CD4-positive, alpha-beta T cell treated with Interleukin-4 for 4 hours (primary cell): ENCODE measurements at places on chromosomes 2 and 18.

GRCh38 chr2:207956771-207957170, 68.6 kb downstream of the PLEKHM3 start:
- DNase-seq: no peak

GRCh38 chr18:58535340-58536201, 93.3 kb downstream of the ALPK2 start:
- DNase-seq: peak; percentile 23

GRCh38 chr2:202042444-202042843, 8.8 kb downstream of the FZD7 start:
- no peak for DNase-seq

DNA sequence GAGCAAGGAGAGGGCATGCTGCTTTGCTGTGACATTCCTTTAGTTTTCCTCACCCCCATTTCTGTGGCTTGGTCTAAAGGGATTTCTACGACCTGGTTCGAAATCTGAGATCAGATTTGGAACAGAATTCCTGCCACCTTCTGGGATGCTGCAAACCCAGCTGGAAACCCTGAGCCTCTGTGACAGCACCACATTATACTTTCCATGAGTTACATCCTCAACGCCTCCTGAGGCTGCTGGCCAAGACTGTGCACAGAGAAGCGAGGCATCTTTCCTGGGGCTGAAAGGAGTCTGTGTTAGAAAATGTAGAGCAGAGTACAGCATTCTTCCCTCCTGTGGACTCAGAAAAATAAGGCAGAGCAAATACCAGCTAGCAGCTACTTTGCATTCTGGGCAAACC, 138.1 kb upstream of the CHAC2 start:
- no peak for DNase-seq

GRCh38 chr2:59027320-59027719, 786.2 kb upstream of the FANCL start:
- no peak for DNase-seq

- DNase-seq: no peak
Measured at GRCh38 chr18:27921392-27921791, 255.5 kb downstream of the CDH2 start.

- DNase-seq: no peak
Measured at GRCh38 chr2:237208373-237209260, 122.9 kb downstream of the COPS8 start.

GRCh38 chr2:109663721-109664120, 49.6 kb downstream of the SOWAHC start:
- no peak for DNase-seq

DNA sequence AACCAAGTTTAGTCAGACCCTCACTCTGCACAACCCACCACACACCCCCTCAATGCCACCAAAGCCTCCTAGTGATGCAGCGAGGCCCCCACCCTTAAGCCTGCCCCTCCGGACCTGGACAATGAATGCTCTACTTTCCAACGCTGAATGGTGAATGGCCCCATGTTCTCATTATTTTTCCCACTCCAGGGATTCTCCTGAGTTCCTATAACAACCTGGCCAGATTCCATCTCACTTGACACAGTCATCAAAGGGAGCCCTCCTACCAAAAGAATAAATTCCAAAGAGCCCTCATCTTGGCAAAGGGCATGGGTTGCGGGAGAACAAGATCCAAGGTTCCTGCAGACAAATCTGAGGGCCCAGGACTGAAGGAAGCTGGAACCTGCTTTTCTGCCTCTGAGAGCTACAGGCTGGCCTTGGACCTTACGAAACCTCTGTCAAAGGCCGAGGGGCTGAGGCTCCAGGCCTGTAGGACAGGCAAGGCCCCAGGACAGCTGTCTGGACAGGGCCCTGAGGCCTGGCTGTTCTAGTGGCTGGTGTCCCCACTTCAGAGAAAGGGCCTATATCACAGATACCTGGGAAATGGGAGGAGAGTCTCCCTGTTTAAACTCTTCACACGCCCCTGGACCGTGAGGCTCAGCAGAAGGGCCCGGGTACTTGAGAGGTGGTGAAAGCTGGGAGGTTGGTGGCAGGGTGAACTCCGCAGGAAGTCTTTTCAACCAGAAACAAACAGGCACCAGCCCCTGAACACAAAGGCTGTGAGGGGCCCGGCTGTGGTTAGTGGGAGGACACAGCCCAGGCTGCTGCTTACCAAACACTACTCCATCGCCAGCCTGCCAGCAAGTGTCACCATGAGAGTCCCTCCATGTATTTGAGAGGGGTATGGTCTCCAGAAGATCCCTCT, 27.3 kb downstream of the SFXN5 start:
- no peak for DNase-seq

- no peak for DNase-seq
Measured at GRCh38 chr2:23706613-23707078, 220.3 kb downstream of the ATAD2B start.

DNA sequence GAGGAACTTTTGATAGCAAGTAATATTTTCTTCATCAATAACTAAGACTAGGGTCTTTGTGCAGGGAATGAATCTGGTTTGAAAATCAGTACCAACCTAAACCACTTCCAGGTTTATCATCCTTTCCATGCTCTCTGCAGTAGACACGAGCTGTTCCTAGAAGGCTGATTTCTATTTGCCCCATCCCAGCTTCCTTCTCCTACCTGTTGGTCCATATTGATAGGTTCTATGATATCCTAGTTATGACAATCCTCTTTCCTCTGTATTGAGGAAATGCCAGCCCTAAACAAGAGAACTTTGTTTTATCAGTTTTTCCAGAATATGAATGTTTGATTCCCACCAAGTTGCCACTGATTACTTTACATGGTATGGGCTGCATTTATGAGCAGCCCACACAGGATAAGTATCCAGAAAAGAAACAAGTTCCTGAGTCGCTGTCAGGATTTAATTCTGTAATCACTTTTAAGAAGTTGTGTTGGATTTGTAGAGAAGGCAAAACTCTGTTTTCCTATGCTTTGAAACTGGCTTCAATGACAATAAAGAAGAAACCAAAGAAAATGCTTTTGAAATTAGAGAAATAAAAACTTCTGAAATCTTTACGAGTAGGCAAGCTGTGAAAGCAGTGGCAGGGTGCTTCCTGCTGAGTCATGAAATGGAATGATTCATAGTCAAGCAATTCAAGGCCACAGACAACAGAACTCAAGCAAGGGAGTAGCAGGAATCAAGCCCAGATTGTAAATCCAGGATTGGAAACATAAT, 37.3 kb upstream of the TANK start:
- peak; percentile 48 for DNase-seq

DNA sequence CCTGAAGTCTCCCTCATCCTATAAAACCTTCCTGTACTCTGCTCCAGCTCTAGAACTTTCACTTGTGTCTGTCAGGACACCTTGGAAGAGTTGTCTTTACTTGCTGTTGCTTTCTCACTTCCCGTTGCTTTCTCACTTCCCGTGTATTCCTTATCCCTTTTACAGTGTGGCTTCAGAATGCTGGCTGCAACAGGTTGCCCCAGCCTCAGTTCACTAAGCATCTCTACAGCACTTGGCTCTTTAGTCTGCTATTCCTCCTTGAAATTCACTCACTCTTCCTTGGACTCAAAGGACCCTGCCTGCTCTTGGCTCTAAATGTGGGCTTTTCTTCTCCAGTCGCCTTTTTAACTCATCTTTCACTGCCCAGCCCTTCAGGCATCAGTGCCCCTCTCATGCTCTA, 162.5 kb upstream of the ALPP start:
- no peak for DNase-seq

- no peak for DNase-seq
Measured at GRCh38 chr2:189178054-189178453, 1.5 kb downstream of the COL5A2 start.

- DNase-seq: no peak
Measured at GRCh38 chr2:232687382-232688160, 9.6 kb upstream of the GIGYF2 start.

GRCh38 chr2:34604164-34604563, 1005.1 kb upstream of the FAM98A start:
- no peak for DNase-seq

DNA sequence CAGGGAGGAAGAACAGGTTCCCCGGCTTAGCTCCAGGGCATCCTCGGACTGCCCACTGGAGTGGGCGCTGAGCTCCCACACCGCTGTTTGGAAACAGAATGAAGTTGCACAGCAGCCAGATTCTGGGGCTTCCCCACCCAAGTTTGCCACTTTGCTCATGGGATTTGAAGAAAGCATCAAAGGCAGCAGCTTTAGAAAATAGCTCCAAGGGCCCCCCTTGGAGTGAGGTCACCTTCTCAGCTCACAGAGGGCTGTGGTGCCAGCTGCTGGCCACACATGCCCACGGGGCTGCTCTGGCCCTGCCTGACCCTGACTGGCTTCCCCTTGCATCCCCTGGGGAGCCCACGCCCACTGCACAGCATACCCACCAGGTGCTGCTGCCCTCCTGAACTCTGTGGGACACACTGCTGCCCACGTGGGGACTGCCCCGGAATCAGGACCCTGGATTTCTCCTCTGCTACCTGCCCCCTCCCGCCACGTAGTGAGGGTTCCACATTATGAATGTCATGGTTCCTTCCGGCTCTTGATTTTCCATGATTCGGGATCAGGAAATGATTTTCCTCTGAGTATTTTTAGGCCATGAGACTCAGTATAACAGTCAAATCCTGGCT, 70.3 kb downstream of the TGOLN2 start:
- DNase-seq: no peak

DNA sequence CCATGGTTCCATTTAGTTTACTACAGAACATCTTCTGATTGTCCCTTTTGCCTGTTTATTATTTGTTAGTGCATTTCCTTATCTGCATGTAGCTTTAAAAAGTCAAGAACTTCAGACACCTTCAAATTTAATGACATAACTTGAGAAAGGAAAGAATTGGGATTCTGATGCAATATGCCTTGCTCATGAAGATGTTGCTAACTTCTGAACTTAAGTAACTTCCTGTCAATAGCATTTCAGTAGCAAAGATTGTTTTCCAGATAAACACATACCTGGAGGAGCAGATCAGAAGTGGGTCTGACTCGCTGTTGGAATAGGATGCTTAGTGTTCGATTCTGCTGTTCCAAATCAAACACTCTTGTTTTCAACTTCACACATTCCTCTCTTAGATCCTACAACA, 190.2 kb upstream of the LYPD1 start:
- no peak for DNase-seq

DNA sequence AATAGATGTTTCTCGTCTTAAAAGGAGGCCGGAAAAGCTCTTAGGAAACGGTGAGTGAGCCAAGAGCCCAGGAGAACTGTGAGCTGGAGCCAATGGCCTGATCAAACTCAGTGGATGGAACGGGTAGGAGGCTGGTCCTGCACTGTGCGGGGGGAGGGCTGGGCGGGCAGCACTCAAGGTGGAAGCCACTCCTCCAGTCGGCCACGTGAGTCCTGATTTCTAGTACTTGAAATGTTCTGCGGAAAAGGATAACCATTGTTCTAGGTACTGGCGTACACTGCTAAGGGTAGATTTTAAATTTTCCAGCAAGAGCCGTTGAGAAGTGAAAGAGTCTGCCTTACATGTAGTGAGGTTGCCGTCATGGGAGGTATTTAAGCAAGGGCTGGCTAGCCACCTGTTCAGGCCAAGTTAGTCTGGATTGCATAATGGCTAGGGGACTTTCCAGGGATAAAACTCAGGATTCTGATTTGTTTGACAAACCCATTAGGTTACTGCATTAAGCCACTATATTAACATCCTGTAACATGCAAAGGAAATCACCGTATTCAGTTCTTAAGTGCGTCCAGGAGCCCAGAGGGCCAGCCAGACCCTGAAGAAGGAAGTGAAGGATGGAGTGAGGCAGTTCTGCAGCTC, 51.3 kb upstream of the ODC1 start:
- no peak for DNase-seq

- DNase-seq: no peak
Measured at GRCh38 chr2:232350804-232351685, 27.5 kb upstream of the ALPP start.

DNA sequence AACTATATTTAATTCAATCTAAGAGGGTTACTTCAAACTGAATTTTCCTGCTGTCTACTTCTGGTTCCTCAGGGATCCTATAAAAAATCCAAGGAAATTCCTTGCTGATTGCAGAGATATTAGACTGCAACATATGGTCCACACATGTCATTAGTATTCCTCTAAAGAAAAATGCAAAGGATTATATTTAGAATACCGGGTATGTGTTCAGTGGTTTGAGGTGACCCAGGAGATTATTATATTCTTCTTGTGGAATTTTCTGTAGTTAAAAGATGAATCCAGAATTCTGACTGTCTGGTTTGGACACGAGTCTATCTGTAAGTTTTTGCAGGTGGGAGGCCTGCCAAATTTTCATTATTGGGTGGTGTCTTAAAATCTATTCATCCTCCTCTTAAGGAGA, 18.2 kb downstream of the HOXD1 start:
- no peak for DNase-seq

- DNase-seq: no peak
Measured at GRCh38 chr2:230268606-230269243, 43.2 kb downstream of the SP140 start.

DNA sequence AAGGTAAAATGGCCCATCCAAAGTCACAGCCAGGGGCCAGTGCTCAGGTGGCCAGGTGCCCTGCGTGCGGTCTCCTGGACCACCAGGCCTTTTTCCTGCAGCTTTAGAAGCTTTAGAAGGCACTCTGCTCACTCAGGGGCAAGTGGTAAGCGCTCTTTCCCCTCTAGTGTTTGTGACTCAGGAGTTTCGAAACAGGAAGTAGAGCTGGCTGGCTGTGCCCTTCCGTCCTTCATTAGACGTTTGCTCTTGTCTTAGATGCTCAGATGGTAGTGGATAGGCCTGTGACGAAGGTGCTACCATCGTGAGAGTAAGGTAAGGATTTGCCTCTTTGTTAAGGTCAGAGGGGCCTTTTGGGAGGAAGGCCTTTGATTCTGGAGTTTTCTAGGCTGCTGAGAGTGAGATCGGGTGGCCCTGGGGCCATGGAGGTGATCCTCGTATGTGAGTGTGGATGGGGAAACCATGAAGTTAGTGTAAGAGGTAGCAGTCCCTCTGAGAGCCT, at the start of gene CASP8:
Gene CASP8, plus strand, starts transcription at position 235 of the 499 bp plus-strand sequence. CDS start 5,951 bp downstream, outside the sequence.
- peak; percentile 92 for DNase-seq

DNA sequence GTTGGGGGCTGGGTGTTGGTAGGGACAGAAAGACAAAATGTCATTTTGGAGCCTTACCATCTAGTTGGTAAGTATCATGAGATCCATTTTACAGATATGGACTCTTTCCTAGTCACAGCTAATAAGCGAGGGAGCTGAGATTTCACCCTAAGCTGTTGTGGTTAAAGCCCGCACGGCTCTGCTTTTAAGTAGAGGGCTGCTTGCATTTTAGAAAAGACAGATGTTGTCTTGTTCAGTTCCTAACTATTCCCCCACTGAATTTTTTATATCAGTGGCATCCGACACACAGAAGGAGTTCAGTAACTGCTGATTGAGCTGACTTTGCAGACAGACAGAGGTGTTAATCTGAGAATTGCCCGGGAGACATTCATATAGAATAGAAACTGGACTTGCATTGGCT, 3.7 kb downstream of the QPCT start:
- DNase-seq: no peak

DNA sequence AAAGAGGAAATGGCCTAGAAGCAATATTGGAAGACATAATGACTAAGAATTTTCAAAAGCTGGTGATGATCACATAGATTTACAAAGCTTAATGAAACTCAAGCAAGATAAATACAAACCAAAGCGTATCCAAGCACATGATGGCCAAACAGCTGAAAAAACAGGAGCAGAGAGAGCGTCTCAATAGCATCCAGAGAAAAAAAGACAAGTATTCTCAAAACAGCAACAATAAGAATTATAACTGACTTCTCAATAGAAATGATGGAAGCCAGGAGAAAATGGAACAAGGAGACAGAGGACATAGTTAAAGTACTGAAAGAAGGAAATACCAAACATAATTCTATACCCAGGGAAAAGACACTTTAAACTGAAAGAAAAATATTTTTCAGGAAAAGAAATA, 437.2 kb upstream of the TNP1 start:
- DNase-seq: no peak
